A549 (cell line): ENCODE measurements at places on chromosomes 5 and 9.

- no peak for DNase-seq
Observed at GRCh38 chr9:125767349-125767748, 20.2 kb downstream of the PBX3 start.

- DNase-seq = no peak
Observed at GRCh38 chr5:84623019-84623418, 238.3 kb upstream of the EDIL3 start.

DNA sequence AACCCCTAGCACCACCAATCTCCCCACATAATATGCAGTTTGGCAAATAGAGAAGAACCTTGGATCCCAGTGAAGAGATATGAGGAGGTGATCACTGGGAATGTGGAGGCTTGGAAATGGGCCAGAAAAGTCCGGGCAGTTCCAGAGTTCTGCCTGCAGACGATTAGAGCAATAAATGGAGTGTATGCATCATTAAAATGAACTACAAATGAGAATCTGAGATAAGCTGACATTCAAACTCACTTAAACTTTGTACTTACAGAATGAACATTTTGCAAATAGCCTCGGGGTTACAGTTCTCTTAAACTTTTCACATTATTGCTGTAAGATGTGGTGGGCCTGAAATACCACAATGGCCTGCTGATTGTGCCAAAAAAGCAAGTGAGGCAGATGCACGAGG lies 23.0 kb upstream of the LHFPL2 start:
- no peak for DNase-seq

DNA sequence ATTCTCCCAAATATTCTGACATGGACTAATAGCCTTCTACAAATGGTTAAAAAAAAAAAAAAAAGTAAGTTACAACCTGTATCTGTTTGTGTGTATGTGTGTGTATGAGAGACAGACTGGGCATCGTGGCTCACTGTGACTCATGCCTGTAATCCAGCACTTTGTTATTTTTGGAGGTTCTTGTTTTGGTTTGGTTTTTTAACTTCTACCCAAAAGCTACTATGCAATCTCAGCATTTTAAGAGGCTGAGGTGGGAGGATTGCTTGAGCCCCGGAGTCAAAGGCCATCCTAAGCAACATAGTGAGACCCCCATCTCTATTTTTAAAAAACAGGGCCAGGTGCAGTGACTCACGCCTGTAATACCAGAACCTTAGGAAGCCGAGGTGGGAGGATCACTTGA lies 17.6 kb upstream of the HAVCR1 start:
- peak; percentile 30 for DNase-seq

GRCh38 chr9:85702726-85703289 lies 38.9 kb downstream of the AGTPBP1 start:
- no peak for DNase-seq

DNA sequence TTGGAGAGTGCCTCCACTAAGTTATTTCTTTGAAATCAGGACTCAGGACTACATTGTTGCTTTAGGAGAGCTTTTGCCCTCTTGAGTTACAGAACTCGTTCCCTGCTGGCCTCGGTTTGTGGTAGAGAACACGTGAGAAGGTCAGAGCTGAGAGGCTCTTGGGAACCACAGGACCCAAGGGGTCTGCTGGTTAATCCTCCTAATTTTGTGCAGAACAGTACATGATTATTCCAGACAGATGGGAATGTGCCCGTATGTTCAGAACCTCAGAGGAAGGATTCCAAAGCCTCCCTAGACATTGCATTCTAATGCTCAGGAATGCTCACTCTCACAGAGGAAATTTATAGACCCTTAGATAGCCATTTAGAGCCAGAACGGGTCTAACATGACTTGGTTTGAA lies 25.2 kb upstream of the BASP1 start:
- no peak for DNase-seq

GRCh38 chr9:2093920-2094597 lies 78.9 kb downstream of the SMARCA2 start:
- DNase-seq = no peak

DNA sequence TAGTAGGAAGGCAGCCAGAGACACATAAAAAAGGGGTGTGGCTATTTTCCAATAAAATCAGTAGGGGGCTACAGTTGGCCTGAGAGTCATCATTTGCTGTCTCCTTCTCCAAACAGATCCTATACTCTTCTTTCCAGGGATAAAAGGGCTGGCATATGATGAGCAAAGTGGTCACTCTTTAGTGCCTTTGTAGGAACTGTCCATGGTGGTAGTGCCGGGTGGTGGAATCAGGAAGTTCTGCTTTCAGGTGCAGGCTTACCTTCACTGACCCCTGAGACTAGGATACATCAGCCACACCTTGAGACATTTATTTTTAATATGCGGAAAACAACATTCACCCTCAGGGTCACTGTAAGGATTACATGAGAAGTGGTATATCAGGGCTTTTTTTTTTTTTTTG lies 80.8 kb downstream of the ASTN2 start:
- DNase-seq = no peak

DNA sequence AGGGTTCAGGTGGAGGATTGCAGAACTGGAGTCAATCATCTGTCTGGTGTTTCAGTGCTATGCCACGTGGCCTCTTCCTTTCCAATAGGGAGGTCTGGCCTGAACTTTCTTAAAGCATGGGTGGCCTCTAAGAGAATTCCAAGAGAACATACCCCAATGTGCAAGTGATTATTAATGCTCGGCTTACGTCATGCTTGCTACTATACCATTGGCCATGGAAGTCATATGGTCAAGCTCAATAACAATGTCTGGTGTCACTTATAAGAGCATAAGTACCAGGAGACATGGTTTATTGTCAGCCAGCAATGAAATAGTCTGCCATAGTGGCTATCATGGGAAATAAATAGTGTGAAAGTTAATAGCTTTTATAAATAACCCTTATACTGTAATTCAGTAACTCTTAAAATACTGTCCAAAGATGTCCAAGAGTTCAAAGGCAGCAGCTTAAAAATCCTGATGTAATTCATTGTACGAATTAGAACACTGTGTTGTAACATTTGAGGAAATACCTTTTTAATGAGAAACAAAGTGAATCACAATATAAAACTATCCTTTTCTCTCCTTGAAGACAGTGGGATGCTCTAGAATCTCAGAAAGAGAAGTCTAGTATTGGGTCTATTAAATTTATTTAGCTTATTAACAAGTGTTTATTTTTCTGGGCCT lies 355.4 kb upstream of the PRR16 start:
- DNase-seq = no peak

DNA sequence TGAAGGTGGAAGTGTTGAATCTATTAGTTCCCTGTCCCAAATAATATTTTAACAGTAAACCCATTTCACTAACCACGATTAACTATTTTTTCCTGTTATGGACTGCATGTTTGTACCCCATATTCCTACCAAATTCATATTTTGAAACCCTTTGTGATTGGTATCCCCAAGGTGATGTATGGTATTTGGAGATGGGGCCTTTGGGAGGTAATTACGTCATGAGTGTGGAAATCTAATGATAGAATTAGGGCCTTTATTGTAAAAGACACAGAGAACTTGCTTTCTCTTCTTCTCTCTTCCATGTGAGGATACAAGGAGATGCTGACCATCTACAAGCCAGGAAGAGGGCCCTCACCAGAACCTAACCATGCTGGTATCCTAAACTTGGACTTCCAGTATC lies 744.7 kb downstream of the DTWD2 start:
- DNase-seq = no peak

DNA sequence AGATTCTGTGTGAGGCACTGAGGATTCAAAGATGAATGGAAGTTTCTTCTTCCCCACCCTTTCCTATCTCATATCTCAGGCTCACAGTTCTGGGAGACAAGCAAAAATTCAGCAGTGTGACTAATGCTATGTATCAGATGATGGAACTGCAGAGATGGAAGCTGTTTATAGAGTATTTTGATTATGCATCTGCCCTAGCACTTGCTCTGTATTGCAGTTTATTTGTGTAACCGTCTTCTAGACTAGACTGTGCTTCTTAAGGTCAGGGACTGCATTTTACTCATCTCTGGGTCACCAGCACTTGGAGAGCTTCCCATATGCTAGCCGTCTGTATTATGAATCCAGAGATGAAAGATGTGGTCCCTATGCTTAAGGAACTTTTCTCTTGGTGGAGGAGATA lies 12.6 kb downstream of the CAVIN4 start:
- DNase-seq = no peak

DNA sequence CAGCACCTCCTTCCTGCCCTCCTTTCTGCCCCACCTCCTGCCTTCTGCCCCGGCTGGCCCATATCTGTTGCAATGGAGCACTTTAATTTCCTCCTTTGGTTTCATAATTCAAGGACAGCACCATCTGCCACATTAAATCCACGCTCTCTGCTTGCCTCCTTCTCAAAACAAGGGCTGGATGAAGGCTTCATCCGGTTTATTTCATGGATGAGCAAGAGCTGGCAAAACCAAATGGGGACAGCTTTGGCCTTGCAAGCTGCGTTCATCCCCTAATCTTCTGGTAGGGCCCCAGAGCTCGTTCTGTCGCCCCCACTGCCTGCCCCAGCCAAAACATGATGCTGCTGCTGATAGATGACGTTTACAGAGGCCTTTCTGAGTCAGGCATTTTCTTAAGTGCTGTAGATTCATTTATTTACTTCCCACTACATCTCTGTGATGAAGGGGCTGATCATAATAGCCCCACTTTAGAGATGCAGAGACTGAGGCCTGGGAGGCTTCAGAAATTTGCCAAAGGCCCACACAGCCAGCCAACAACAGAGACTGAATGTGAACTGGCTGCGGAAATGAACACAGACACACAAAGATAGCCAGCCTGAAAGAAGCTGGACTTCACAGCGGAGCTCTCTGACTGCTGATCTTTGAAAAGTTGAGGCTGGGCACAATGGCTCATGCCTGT lies 115.6 kb upstream of the CPEB4 start:
- DNase-seq = no peak

DNA sequence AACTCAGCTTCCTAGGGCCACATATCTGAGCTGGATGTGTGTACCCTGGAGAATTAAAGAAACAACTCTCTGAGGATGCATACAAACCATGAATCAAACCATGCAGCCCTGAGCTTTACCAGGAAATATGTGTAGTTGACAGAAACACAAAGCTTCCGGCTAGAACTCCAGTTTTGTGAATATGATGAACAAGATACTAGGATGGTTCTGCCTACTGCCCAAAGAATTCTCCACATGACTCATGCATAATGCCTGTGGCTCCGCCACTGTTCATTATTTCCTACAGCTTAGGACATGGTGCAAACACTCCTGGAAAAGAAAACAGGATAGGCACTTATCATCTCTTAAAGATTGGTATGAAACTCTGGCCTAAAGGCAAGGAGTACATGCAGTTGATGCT lies 343.4 kb downstream of the DNAH5 start:
- DNase-seq = no peak

DNA sequence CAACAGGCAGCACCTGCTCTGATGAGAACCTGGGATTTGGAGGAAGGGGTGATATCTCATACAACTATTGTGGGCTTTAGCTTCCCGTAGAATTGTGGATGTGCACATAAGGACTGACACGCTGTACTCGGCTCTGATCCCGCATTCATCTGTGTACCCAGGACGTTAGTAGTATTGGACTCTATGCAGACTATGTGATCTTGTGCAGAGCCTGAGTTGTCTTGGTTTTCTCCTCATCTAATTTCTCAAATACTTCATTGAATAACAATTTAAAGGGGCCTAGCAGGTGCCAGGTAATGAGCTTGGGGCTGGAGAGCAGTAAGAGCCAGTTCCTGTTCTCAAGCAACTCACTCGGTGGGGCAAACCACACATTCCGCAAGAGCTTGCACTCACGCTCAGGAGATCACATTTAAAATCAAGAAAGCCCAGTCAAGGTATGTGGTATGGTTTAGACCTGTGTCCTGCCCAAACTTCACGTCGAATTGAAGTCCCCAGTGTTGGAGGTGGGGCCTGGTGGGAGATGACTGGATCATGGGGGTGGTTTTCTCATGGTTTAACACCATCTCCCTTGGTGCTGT lies 14.8 kb downstream of the C5orf15 start:
- no peak for DNase-seq

DNA sequence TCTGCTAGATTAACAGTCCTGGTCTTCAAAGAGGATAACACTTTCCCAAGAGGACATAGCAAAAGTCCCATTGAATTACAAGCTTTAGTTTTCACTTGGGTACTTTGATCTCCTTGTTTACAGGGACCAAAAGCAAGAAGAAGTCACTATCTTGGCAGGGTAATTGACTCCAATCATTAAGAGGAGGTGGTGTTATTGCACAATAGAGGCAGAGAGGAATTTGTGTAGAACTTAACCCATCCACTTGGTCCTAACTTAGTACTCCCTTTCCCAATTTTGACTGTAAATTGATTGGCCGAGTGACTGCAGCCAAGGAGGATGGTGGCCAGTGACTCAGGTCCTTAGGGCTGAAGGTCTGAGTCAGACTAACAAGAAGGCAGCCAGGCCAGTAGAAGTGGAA lies 9.3 kb upstream of the TRPC7 start:
- DNase-seq = no peak

DNA sequence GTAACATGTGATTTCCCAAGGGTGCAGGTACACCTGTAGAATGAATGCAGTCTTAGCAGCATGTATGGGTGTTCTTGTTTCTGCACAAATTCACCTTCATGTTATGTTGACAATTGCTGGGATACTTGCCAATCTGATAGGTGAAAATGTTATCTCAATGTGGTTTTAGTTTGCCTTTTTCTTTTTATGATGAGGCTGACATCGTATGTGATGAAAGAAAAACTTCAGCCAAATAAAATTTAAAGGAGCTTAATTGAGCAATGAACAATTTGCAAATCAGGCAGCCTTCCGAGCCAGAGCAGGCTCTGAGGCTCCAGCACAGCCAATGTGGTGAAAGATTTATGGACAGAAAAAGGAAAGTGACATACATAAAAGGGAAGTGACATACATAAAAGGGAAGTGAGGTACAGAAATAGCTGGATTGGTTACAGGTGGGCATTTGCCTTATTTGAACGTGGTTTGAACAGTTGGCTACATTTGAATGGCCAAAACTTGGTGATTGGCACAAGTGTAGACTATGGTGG lies 10.5 kb downstream of the TAL2 start:
- DNase-seq = no peak

GRCh38 chr5:72662305-72662704 lies 154.2 kb upstream of the TNPO1 start:
- DNase-seq = no peak

- no peak for DNase-seq
Observed at GRCh38 chr9:117096138-117096537, 318.7 kb downstream of the ASTN2 start.

- DNase-seq = peak; percentile 86
Observed at GRCh38 chr5:159915904-159916840, at the start of gene ADRA1B. ADRA1B (plus strand) TSS chr5:159916482; CDS start chr5:159916906, 424 bp downstream.
